HuH-7.5 (cell line): ENCODE measurements at places on chromosomes 1 and 21.

GRCh38 chr1:111320066-111320879 is 29.6 kb downstream of the CHIA start:
- no peak for DNase-seq

GRCh38 chr1:54287176-54287650 is 87.2 kb downstream of the MRPL37 start:
- DNase-seq: no peak

- DNase-seq: no peak
These were observed 7.1 kb downstream of the ITGB2 start for GRCh38 chr21:44913425-44914175.

GRCh38 chr1:232571523-232571922 is 58.4 kb downstream of the SIPA1L2 start:
- DNase-seq: no peak
